ENCODE measurements at places on chromosomes 2 and 18.

- DNase-seq, result no peak
These were observed 29.1 kb downstream of the B3GNT2 start for GRCh38 chr2:62224976-62225375.

DNA sequence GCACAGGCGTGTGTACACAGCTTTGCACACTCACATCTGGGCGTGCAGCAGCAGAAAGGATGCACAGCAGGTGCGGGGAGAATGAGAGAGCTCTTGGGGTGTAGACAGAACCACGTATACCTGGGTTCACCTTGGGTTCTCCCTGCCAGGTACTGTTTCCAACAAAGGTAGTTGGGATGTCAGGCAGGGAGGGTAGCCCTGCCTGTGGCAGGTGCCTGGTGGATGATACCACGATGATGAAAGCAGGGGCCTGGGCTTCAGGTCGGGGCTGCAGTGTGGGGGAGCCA is 6.5 kb upstream of the ARID5A start:
- no peak for DNase-seq

DNA sequence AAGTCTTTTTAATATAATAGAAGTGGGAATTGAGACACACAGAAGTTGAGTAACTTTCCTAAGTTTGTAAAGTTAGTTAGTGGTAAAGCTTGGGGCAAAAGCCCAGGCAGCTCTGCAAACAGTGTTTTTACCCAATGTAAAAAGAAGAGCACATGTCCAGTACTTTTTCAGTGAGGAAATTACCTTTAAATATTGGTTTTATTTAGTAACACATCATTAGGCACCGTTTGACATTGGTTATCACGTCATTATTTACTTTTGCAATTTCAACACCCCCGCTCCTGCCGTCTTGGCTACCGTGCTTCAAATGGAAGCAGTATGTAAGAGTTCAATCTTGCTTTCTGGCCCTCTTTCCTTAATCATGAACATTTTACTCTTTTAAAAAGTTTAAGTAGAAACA is 807.9 kb downstream of the EPHA4 start:
- DNase-seq, result no peak

DNA sequence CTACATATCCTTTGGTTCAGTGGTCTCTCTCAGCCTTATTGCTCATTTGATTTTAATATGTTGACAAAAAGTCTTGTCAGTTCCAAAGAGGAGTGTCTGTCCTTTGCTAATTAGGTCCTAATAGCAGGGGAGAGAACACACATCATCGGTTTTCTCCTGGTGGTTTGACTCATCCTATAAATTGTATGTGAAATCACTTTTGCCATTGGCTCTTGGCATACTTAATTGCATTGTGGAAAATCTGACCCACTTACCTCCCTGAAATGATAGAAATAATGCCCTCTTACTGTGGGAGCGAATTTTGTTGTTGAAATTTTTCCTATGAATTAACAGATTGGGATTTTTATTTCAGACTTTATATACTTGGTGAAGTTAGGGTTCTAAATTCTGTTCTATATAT is 58.3 kb downstream of the MTCL1 start:
- no peak for DNase-seq

- no peak for DNase-seq
These were observed 112.2 kb downstream of the ZFP36L2 start for GRCh38 chr2:43114210-43114609.

DNA sequence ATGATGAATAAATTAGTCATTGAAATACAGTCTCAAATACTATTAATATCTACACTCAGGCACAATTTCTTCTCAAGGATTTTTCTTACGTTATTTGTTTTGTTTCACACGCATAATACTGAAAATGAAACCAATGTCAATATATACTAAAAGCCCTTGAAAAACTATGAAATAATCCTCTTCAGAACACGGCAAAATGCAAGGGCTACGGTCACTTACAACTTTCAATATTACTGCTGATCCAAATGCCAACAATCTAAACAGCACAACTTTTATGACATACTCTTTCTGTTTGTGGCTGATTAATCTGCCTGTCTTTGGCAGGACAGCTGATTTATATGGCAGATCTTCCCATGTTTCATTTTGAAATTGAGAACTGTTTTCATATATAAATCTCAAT is 68.3 kb downstream of the LRPPRC start:
- no peak for DNase-seq

All from brain pericyte (primary cell).